ENCODE measurements at places on chromosomes 4 and X.

GRCh38 chr4:1960170-1960825 is 48.5 kb downstream of the NELFA start:
- H3K27me3 ChIP-seq = no peaks in the 10 kb centered on the region
- H3K4me3 ChIP-seq = no peak overlapping the region
- H3K27ac ChIP-seq = no peak overlapping the region
- no peaks in the 10 kb centered on the region for H3K4me1 ChIP-seq

DNA sequence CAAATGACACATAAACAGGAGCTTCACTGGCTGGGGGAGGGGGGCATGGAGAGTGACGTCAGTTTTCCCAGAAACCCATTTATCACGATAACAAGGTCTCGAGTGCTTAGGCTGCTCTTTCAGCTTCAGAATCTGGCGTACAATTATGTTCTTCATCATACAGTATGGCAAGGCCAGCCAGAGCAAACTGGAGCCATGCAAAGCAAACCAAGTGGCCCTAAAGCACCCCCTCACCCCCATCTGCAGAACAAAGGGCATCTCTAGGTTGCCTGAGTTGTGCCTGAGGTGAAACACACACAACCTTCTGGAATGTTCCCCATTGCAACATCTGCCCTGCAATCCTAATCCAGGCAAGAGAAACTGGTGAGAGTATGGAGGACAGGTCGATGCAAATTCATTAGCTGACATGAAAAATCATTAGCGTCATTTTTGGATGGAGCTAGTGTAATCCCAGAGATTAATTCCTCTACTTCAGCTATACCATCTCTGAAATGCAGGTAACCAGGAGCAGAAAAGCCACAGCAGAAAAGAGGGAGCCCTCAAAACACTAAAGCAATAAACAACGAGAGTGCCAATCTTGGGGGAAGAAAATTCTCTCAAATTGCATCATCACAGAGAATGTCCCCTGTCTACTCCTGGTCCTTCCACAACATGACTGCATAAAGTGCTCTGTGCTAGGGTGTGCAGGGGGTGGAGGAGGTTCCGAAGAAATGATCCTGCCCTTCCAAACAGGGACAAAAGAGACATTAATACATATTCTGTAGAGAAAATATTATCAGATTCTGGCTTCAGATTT is 1.8 kb downstream of the SEPTIN6 start:
- DNase-seq = no peak
- no peaks in the 10 kb centered on the region for H3K27me3 ChIP-seq
- H3K27ac ChIP-seq = peak overlapping the region; percentile 52
- peak overlapping the region; percentile 88 for H3K4me3 ChIP-seq
- peaks cover 30% of the 10 kb centered on the region for H3K36me3 ChIP-seq

DNA sequence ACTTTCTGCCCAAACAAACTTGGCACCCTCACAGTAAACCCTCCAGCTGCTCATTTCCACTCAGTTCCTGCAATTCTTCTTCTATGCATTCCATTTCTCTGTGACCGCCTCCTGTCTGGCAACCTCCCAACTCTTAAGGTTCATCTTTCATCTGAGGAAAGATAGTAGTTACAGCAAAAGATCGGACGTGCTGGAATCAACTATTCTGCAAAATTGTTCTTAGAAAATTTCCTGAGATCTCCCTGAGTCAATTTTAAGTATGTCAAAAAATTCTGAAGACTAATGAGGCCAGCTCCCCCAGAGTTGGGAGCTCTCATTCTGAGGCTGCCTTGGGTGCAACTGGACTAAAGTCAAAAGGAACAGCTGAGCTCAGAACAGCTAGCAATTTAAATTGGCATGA is 1026.0 kb downstream of the ADGRL3 start:
- no peak overlapping the region for H3K4me3 ChIP-seq
- no peaks in the 10 kb centered on the region for H3K4me1 ChIP-seq
- H3K36me3 ChIP-seq = no peaks in the 10 kb centered on the region
- H3K27ac ChIP-seq = no peak overlapping the region

DNA sequence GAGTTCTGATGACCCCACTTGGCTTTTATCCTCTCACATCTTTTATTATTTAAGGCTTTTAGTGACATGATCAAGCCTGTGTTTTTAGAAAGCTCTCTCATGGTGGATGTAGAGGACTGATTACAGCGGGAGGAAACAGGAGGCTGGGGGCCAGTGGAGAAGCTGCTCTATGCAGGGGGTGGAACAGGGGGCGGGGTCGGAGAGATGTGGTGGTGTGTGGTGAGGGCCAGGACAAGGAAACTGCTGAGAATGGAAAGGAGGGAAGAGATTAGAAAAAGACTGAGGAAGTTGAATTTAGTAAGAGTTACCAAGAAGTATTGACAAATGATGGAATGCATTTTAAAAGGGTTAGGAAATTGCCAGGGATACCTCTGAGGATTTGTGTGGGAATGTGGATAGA is 292.2 kb downstream of the ZIC3 start:
- no peaks in the 10 kb centered on the region for H3K27me3 ChIP-seq
- DNase-seq = no peak
- no peak overlapping the region for H3K4me3 ChIP-seq
- H3K36me3 ChIP-seq = no peaks in the 10 kb centered on the region

DNA sequence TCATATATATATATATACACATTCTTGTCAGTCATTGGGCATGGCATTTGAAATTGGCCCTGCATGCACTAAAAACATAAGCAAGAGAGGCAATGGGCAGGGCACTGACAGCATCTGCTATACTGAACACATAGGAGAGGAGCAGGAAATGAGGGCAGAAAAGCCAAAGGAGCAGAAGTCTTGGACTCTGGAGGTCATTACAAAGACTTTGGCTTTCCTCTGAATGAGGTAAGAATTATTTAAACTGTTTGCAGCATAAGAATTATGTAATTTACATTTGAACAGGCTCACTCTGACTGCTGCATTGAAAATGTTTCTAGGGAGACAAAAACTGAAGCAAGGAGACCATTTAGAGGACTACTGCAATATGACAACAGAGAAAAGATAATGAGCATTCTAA is 396.5 kb downstream of the PRDM5 start:
- DNase-seq = no peak
- no peak overlapping the region for H3K4me3 ChIP-seq
- H3K27ac ChIP-seq = no peak overlapping the region
- no peaks in the 10 kb centered on the region for H3K36me3 ChIP-seq
- H3K4me1 ChIP-seq = no peaks in the 10 kb centered on the region
- H3K27me3 ChIP-seq = no peaks in the 10 kb centered on the region

GRCh38 chr4:87895964-87896621 is 63.3 kb downstream of the MEPE start:
- peaks cover 9% of the 10 kb centered on the region for H3K27me3 ChIP-seq
- peak; percentile 1 for DNase-seq
- no peak overlapping the region for H3K4me3 ChIP-seq
- H3K4me1 ChIP-seq = peaks cover 19% of the 10 kb centered on the region
- no peaks in the 10 kb centered on the region for H3K36me3 ChIP-seq

DNA sequence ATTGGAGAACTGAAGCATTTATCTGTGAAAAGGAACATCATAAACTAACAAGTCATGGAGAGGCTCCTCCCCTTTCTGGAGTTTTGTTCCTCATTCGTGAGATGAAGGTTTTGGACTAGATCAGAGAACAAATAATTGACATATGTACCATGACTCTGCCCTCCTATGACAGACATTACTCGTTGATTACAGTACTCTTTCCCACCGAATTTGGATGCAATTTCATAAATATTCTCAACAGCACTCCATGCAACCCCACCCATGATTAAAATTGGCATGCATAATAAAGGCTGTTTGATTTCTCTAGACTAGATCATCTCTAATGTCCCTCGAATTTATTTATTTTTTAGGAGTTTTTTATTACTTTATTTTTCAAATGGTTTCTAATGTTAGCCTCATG is 258.9 kb upstream of the LDB2 start:
- H3K36me3 ChIP-seq = no peaks in the 10 kb centered on the region
- no peaks in the 10 kb centered on the region for H3K27me3 ChIP-seq
- no peaks in the 10 kb centered on the region for H3K4me1 ChIP-seq
- no peak for DNase-seq
- no peak overlapping the region for H3K4me3 ChIP-seq
- H3K27ac ChIP-seq = no peak overlapping the region

DNA sequence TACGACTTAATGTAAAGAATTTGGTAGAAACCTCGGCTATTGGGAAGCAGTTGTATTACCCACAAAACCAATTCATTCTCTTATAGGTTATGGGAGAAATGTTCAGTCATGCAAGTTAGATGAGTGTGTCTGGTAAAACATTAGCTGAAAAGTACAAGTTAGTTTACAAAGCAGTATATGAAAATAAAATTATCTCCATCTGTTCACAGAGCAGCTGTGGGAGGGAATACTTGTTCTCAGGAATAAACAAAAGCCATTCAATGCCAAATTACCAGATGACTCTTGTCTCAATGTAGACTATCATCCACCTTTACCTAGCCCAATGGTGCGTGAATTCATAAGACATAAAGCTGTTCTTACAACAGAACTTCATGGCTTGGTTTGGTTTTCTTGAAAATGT is 28.6 kb downstream of the STAP1 start:
- peaks cover 11% of the 10 kb centered on the region for H3K4me1 ChIP-seq
- peak overlapping the region; percentile 56 for H3K27ac ChIP-seq
- peaks cover 60% of the 10 kb centered on the region for H3K36me3 ChIP-seq

DNA sequence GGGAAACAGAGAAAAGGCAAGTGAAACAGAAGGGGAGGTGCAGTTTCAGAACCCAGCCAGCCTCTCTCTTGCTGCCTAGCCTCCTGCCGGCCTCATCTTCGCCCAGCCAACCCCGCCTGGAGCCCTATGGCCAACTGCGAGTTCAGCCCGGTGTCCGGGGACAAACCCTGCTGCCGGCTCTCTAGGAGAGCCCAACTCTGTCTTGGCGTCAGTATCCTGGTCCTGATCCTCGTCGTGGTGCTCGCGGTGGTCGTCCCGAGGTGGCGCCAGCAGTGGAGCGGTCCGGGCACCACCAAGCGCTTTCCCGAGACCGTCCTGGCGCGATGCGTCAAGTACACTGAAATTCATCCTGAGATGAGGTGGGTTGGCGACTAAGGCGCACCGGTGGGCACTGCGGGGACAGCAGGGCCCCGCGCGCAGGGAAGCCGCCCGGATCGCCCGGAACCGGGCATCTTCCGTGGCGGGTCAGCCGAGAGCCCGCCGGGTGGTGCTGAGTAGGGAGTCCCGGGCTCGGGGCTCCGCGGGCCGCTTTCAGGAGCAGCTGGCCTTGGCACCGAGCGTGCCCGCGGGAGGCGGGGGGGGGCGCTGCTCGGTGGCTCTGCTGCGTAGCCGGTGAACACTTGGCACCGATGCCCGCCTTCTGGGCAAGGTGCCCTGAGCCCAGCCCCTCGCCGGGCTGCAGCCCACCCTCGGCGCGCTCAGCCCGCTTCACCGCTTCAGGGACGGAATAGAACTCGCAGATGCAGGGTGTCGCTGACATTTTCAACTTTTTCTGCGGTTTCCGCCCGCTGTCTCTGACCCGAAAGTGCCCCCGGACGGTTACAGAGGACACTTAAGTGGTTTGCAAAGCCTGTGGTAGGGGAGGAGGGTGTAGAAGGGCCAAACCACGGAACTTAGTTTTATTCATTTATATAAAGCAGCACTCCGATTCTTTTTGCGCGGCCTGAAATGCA is at the start of gene CD38:
TSS of gene CD38 (plus strand) at position 40 of the 953 bp plus-strand sequence. CDS start at position 127, 87 bp downstream.
- H3K4me3 ChIP-seq = peak within 1 kb of the TSS; percentile 91
- H3K36me3 ChIP-seq = peaks cover 8% of the 10 kb centered on the region
- H3K4me1 ChIP-seq = peaks cover 59% of the 10 kb centered on the region
- H3K27ac ChIP-seq = peak within 1 kb of the TSS; percentile 27

- no peak overlapping the region for H3K27ac ChIP-seq
- no peaks in the 10 kb centered on the region for H3K27me3 ChIP-seq
- no peak for DNase-seq
- H3K36me3 ChIP-seq = no peaks in the 10 kb centered on the region
Measured at GRCh38 chrX:39149761-39150160, 348.5 kb downstream of the MID1IP1 start.

DNA sequence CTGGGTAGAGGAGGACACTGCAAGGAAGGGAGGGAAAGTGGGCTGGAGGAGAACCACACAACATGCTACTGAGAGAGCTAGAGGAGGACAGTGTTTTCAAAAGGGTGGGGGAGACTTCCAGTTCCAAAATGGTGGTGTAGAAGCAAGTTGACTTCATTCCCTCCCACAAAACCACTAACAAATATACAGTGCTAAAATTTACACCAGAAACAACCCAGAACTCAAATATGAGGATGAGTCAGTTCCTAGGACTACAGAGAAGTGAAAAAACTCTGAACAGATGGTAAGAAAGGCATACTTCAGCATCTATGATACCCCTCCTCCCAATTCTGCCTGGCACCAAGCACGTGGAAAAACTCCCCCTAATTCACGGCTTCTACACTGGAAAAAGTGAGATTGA is 9.8 kb downstream of the AADAT start:
- peaks cover 11% of the 10 kb centered on the region for H3K27me3 ChIP-seq
- DNase-seq = no peak
- peaks cover 10% of the 10 kb centered on the region for H3K4me1 ChIP-seq
- no peak overlapping the region for H3K4me3 ChIP-seq

DNA sequence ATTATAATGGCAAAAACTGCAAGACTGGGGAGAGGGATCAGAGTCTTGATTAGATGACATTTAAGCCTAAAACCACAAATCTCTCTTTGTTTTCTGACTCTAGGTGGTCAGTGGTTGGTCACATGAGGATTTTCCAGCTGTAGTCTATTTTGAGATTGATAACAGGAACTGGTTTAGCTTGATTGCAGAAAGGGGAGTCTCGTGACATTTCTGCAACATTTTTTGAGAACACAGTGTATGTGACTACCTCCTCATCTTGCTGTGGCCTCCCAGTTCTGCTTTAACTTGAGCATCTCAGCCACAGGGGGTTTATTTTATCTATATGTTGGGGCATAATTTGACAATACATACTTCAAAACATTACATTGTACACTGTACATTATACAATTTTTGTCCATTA is 726.4 kb upstream of the MAGEB2 start:
- peak overlapping the region; percentile 20 for H3K4me3 ChIP-seq
- DNase-seq = no peak
- H3K27ac ChIP-seq = no peak overlapping the region

- H3K36me3 ChIP-seq = no peaks in the 10 kb centered on the region
- H3K4me3 ChIP-seq = no peak overlapping the region
- no peaks in the 10 kb centered on the region for H3K4me1 ChIP-seq
- H3K27me3 ChIP-seq = peaks cover 8% of the 10 kb centered on the region
Measured at GRCh38 chr4:186161138-186161537, 30.2 kb upstream of the CYP4V2 start.

GRCh38 chr4:184143770-184144564 is 73.7 kb downstream of the ENPP6 start:
- peaks cover 17% of the 10 kb centered on the region for H3K27me3 ChIP-seq
- no peak for DNase-seq
- H3K27ac ChIP-seq = no peak overlapping the region
- no peak overlapping the region for H3K4me3 ChIP-seq
- no peaks in the 10 kb centered on the region for H3K4me1 ChIP-seq
- no peaks in the 10 kb centered on the region for H3K36me3 ChIP-seq

Data from stimulated activated naive B cell treated with anti-CD40 and anti-IgM and Interleukin-4, amounts not matched to agents 10 μg/mL and 1 μg/mL and 100 μg/mL, for 72 hours (primary cell).